Upper lobe of left lung (tissue), 6 donors: ENCODE measurements at places on chromosomes 7 and 10. TPM values are rescaled to one million over a fixed set of nuclear protein-coding genes. Genes with fewer than 3 reads are reported as not detected.

- DNase-seq, result no peak
Measured at GRCh38 chr10:22433875-22434274, 88.6 kb downstream of the SPAG6 start.

The BEND7 gene
- total RNA-seq, result 25.8 TPM

The C7orf25 gene
- total RNA-seq, result 22.4 TPM

The TMEM106B gene
- 46.2 TPM for total RNA-seq

GRCh38 chr10:90969947-90970673 is 49.2 kb upstream of the ANKRD1 start:
- DNase-seq, result no peak

DNA sequence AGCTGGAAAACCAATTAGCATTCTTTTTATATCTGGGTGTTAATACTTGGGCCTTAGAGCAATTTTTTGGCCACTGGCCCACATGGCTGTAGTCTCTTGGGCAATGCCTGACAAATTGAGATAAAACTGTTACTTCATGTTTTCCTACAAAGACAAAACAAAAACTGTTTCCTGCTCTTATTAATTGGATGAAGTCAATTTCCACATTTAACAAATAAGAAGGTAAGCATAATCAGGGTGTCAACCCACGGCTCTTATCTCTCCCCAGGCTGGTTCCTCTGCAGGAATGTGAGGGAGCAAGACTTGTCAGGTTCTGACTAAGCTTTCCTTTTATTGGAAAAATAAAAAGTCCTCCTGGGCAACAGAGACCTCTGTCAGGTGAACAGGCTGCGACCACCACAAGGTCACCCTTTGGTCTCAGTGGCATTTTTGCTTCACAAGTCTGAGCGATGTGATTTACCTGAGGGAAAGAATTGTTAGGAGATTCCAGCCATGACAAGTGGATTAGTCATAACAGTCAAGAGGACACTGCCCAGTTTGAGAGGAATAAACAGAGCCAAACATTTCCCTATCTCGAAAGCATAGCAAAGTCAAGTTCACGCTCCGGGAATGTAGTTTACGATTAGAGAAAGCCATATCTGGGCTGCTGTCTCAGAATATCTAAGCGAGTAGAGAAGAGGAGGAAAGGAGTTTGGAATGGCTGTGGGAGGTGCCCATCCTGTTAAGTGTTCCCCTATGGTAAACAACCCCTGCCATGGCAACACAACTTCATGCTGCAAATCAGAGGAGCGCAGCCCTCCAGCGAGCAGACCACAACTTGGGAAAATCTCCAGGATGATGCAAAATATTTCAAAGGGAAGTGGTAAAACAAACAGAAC is 144.4 kb downstream of the TES start:
- no peak for DNase-seq

The GATA3 gene
- total RNA-seq, result 3.6 TPM

DNA sequence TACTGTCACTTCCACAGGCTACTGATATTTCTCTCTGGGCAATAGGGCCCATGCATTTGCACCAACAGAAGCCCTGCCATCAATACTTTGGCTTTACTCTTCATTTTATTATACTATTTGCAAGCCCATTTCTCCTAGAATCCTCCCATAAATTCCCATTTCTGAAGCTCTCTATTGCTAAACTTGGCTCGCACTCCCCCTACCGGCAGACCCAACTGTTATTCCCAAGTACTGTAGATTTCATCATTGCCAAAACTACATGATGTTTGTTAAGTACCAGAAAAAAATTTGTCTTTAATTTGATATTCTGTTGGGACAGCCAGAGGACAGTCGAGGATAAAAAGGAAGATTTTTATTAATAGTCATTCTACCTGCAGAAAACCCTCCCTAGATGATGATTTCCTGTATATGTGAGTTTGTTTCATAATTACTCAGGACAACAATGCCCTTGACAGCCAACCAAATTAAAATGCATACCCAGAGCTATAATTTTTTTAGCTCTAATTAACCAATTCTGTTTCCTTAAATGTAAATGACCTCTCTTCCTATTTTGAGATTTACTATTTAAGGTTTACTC is 298.6 kb downstream of the REEP3 start:
- DNase-seq, result peak; percentile 47

GRCh38 chr10:128712661-128713400 is 586.6 kb upstream of the MKI67 start:
- DNase-seq, result no peak

DNA sequence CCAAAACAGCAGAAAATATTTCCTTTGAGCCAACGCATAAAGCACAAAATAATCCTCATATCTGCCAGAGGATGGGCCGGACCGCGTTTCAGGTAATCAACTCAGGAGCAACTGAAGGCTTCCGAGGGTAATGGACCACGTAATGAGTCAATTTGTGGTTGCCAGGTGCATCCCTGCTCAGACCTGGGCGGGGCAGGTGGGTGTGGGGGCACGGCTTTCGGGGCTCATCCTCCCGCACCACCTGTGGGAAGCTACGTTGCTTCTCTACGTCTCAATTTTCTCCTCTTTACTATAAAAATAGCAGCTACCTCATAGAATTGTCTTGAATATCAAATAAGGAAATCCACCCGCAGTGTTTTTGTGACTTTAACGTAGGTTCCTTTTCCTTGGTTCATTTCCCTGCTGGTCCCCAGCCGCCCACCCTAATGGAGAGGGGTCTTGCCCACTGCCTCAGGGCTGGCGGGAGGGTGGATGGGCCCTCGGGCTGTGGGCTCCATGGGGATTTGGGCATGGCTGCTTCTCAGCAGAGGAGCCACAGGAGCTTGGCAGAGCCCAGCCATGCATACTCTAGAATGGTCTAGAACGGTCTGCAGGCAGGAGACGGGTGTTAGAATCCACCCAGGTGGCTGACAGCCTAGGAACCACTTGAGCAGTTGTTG is 324.7 kb downstream of the ADARB2 start:
- no peak for DNase-seq

DNA sequence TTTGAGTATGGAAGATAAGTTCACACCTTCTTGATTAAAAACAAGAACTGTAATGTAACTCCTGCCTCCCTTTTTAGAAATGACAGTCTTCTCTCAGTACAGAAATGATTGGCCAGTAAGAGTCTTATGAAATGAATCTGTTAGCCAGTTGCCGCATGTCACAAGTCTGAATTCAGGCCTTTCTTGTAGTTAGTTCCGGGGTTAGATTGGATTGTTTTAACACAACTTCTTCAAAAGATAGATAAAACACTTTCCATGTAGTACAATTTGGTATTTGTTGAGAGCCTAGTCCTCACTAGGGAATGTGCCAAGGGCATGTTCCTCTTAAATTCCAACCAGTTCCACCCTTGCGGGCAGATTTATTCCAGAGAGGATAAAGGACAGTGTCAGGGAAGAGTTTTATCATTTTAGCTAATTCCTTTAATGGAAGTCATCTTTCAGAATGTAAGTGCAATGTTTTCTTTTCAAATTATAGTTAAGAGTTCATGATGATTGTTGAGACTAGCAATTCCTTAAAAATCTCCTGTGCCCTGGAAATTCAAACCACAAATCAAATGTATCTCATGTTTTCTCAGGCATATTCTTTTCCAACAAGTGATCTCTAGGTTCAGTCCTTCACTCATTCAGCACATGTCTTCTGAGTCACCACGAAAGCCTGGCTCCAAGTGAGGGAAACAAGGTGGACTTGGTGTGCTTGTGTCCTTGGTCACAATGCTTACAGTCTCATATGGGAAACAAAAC is 4.1 kb downstream of the FHIP2A start:
- DNase-seq, result no peak

- no peak for DNase-seq
Measured at GRCh38 chr10:99143011-99143410, 92.6 kb downstream of the HPSE2 start.

GRCh38 chr10:97128039-97128492 is 57.7 kb downstream of the SLIT1 start:
- no peak for DNase-seq

The GPR26 gene
- not detected for total RNA-seq

The RNF32 gene
- 2.6 TPM for total RNA-seq

DNA sequence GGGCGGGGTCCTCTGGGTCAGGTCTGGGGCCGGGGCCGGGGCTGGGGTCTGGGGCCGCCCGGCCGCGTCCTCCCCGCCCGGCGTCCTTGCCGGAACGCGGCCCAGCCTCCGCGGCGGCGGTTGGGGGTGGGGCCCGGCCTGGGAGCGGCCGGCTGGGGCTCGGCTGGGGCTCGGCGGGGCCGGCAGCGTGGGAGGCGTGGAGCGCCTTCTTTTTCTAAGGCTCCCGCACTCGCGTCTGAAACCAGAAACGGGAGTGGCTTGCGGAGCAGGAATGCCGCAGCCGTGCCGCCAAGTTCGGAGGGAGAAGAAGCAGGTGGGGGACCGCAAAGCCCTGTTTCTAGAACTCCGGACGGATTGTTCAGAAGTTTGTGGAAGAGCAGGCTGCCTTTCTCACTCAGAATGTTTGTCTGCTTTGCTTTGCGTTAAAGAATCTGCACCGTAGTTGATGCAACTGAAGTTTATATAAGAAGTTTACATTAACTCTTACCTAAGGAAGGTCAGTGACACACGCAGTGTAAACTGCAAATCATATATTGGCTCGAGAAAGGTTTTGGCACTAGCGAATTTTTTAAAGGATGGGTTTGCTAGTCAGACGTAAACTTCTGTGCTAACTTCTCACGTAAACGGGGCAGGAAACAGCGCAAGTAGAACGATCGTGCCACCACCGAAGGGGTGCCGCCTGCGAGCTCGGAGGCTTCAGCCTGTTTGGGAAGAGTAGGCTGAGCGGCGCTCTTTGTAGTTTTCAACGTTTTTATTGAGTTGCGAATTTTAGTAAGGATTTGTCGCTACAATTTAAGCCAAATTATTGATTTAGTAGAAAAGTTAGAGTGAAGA is 729 bp downstream of the DNAJB6 start:
- DNase-seq, result peak; percentile 58

GRCh38 chr10:62996925-62997324 is 136.2 kb upstream of the NRBF2 start:
- DNase-seq, result peak; percentile 24

GRCh38 chr7:88377434-88377833 is 70.7 kb upstream of the STEAP4 start:
- no peak for DNase-seq

DNA sequence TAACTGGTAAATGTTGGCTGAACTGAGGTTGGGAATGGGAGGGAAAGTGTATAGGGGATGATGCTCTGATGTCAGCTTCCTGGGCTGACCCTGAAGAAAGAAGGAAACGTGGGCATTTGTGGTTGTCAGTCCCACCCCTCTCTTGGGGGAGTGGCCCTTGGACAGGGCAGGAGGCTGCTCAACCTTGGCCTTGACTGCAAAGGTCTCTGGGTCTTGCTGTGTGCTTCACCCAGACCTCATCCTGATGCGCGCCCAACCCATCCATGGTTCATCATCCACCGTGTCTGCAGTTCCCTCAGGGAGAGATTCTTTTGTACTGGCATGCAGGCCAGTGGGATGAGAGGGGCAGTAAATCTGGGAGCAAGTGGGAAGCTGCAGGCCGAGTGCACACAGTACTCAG is 4.7 kb upstream of the ZYX start:
- DNase-seq, result no peak

The CYP3A7 gene
- 1.2 TPM for total RNA-seq

DNA sequence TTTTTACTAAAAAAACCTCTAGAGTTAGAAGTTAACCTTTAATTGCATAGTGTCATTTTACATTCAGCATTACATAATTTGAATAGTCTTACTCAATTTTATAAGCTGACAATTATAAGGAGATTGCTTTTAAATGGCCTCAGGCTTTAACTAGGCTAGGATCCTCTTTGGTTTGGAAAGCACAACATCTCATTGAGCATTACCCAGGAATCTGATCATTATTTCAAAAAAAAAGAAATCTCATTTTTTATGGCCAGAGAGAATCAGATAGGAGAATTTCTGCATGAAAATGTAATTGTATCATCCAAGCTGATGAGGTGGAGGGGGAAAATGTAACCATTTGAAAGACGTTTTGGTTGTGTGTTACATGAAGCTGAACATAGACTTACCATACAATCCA is 324.9 kb upstream of the POT1 start:
- DNase-seq, result no peak

GRCh38 chr7:112298543-112299100 is 92.1 kb downstream of the ZNF277 start:
- DNase-seq, result no peak
